NB4 (cell line): ENCODE measurements at places on chromosomes 16 and 17.
A peak's percentile ranks its signal among the peaks of the same experiment; 100 is the strongest.

DNA sequence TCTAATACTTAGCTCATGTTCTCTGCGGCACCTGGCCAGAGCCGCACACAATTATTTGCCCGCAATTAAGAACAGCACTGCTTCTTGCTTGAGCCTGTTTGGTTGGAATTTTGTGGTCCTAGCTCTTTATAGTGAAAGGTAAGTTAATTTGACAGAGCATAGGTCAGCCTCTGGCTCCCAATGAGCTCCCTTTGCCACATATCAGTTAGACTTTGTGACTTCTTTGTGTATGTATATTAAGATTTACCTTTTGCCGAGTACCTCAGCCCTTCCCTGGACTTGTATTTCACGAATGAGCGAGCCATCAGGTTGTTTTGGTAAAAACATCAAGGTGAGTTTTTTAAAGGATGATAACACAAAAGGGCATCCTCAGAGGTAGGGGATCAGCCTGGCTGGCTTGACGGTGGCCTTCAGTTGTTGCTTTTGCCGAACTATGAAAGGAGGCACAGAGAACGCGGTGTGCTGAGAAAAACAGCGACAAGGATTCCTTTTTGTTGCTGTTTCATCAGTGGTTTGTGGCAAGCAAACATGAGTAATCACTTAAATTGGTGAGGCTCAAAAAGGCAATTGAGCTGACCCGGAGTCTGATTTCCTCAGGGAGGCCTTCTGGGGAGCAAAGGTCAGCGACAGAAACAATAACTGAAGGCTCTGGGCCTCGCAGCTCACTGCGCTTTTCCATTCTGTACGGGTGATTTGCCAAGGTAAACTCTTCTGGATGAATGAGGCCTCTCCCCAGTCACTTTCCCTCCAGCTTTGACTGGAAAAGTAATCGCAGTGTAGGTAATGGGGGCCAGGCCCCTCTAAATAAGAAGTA, 163.6 kb downstream of the HS3ST3A1 start:
- peak; percentile 13 for DNase-seq

DNA sequence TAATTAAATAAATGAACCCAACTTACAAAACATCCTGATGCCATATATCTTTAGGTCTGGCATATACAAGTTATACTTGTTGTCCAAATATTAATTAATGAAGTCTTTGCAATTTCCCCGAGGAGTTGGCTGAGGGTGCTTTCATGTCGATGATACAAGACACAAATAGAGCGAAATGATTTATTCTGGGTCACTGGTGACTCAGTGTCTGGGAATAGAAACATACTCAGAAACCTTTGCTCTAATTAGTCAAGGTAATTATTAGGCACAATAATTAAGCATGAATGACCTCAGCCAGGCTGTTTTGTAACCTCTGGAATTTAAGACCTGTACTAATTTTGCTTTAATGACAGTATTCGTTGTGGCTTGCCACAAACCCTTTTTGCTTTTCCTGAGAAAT, 37.0 kb upstream of the HAPSTR1 start:
- DNase-seq, result no peak

DNA sequence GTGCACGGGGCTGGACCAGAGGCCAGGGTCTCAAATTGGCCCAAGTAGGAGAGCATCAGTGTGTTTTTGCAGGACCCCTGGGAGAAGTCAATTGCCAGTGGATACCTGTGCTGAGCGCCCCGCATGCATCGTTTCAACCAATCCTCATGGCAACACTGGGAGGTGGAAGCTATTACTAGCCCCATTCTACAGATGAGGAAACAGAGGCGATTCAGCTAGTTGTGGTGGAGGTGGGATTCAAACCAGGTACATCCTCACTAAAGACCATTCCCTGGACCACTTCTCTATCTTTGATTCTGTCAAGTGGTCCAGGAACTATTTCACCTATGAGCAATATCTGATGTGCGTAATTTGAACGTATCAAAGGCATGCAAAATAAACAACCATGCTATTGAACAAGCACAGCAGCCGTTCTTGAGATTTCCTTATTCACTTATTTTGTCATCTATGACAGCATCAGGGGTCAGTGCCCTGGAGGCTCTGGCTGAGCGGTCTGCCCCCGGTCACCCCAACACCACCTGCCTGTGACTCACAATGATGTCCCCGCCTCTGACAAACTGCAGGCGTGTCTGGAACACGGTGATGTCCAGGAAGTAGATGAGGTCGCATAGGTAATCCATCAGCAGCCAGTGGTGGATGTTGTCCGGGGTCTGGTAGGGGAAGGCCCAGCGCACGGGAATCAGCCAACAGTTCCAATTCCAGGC, 54.0 kb downstream of the CNGB1 start:
- DNase-seq, result no peak

DNA sequence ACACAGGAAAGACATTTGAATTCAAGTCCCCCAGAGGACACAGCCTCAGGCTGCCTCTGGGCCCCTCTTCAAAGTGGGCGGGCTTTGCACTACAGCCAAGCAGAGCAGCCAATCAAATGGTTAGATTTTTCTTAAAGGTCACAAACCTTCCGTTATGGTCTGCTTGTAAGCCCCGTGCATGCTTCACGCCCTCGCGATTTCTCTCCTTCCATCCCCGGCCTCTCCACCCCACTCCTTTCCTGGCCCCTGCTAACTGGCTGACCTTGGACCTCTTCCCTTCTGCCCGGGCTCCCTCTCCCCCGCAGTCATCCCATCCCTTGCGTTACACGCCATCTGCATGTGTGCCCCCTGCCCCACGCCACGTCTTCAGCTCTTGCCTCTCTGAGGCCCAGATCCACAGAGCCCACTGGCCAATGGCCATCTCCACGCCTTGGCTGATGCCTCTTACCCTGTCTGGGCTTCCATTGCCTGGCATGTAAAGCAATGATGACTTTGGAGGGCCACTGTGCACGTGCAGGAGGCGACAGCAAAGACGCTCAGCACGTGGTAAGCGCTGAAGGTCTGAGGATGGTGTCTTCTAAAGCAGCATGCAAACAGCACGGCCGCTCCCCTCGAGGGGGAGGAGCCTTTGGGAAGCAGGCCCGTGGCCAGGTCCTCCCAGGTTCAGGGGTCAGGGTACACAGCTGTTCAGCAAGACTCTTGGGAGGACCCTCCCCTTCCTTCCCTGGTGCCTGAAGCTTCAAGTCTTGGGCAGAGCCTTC, 86.8 kb downstream of the ZDHHC7 start:
- no peak for DNase-seq

DNA sequence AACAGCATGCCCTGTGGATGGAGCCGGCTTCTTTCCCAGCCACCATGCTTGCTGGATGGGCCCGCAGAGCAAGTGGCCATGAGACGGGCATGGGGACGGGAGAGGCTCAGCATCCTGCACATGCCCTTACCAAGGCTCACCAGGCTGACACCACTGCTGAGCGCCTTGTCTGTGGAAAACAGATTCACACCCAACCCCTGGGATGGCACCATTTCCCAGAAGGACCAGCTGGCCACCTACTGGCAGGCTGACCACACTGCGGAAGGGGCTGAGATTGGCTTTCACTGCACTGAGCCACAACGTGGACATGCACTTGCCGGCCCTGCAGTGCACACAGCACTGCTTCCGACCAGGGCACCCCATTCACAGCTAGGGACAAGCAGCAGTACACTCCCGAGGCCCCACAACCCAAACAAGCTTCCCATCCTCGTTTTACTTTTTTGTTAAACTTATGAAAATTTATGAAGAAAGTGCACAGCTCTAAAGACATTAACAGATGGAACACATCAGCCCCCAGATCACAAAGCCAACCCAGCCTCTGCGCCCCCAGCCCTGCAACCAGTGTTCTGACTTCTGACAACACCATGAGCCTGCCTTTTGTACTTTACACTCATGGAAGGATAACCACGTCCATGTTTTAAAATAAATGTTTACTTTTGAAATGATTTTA, 13.9 kb upstream of the KRTAP17-1 start:
- DNase-seq, result peak; percentile 41
